ENCODE measurements at places on chromosomes 2 and 18.

DNA sequence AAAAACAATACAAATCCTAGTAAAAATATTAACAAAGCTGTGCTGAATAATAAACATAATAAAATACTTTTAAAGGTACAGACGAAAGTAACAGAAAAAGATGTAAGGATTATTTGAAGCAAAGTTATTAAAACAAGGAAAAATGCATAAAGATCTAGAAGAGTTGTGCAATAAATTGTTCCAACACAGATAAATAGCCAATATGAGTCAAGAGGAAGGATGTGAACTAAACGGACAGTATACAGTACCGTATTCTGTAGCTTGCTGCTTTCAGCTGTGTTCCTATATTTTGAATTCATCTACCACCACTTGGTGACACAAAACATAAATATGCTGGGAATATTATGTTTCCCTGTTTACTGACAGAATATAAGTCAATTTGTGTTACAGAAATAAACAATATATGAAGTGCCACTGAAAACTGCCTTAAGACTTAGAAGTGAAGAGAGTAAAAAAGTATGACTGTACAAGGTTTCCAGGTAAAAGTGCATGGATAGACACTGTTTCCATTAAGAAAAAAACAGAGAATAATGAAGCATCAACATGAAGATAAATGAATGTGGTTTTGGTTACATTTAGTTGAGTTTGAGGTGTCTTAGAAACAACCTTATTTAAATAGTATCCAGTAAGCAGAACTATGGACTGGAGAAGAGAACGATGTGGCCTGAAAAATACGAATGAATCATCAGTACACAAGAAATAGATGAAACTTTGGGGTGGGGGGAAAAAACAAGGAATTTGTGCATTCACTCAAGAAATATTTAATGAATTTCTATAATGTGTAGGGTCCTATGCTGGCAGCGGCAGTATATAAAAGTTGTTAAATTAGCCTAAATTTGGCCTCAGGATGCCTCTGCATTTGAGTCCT is 13.1 kb downstream of the PPP3R1 start:
- no peak for DNase-seq

GRCh38 chr18:40414155-40414754 is 1540.8 kb upstream of the PIK3C3 start:
- no peak for DNase-seq

GRCh38 chr2:88690591-88691338 is 708 bp upstream of the RPIA start:
- DNase-seq = peak; percentile 62

DNA sequence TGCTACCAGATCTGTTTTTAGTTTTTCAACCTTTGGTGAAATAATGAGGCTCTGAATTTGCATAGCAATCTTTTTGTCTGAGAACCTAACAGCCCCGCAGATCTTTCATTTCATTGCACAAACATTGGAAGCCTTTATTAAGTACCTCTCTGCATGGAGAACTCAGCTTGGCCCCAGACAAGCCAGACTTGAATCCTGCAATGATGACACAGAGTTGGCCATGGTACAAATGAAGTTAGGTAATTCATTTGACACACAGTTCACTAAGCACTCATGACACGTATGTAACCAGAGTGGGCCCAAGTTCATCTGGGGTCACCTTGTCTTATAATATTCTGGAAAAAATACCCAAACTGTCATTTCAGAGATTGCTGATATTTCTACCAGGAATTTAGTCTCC is 439.1 kb upstream of the ID2 start:
- no peak for DNase-seq

DNA sequence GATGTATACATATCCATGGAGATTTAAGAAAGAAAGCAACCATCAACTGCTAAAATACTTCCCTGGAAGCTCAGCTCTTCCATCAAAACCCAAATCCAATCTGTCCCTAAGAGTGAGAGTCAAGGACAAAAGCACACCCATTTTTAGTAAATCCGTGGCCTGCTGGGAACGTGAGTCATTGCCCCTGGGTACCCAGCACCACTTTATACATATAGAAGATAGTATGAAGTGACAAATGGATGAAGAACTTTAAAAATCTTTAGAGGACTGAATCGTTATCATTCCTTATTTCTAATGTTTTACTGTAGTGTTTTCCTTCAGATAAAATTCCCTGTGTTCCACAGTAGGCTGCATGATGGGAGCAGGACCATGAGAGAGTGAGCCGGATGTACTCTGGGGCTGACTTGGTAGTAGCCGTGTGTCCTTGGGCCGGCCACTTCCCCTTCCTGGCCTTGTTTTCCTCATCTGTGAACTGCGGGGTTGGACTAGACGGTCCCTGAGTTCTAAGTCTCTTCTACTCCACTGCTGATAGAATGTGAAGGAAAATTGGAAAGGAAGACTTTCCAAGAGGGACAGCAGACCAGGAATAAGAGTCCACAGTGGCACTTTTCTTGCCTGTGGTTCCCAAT is 28.5 kb upstream of the CEP68 start:
- DNase-seq = no peak

DNA sequence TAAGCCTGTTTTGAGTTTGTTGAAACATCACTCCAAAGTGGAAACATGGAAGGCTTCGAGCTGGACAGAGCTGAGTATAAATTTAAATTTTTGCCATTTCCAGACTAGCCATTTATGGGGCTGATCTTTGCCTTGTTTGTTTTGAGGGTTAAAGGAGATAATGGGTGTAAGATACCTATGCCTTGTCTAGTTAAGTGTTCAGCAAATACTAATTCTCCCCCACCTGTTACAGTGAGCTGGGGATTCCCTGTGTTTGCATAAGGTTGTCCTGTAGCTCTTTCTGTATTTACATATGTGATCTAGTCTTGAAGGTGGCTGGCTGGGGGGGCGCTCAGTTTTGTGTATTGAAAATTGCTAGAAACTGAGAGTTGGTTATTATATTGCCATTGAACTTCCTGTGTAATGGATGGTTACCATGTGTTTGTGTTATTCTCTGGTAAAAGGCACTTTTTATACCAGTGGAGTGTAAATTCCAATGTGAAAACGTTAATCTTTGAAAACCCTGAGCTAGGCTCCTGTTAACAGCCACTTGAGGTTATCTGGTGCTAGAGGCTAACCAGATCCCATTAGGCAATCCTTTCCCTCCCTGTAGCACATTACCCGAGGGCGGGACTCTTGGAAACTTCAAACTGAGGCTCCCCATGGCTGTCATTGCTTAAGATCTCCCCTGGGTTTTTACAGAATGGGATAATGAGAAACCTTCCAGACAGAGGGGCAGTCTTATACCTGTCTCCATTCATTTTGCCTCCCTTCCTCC is 26.7 kb downstream of the TANC1 start:
- no peak for DNase-seq

- DNase-seq = no peak
Measured at GRCh38 chr18:53441761-53442414, 782.6 kb downstream of the MBD2 start.

- no peak for DNase-seq
Measured at GRCh38 chr2:124805060-124805459, 780.0 kb downstream of the CNTNAP5 start.

DNA sequence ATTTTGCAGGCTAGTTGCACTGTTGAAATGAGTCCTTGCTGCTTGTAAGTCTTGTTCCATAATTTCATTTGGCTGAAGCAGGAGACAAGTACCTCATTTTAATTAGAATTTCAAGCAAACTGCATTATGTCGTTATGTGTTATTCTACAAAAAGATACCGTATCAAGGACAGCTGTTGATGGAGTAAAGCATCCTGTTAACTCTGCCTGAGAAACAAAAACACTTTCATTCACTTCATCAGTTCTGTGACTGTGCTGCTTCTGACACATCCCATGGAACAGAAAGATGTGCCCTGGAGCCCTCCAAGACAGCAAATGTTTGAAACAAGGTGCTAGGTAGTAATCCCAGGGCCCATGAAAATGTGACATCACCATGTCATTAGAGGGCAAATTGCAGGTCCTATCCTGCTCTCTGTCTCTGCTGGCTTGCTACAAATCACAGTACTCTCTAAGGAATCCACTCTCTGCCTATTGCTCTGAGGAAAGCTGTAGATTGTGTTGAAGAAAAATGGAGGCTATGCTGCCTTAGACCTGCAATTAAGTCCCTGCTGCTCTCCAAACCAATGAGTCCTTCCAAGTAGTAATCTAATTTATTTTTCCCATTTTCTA is 209.7 kb upstream of the PARD3B start:
- DNase-seq = no peak

- DNase-seq = peak; percentile 85
Measured at GRCh38 chr2:217993817-217994463, 8.9 kb downstream of the TNS1 start.

DNA sequence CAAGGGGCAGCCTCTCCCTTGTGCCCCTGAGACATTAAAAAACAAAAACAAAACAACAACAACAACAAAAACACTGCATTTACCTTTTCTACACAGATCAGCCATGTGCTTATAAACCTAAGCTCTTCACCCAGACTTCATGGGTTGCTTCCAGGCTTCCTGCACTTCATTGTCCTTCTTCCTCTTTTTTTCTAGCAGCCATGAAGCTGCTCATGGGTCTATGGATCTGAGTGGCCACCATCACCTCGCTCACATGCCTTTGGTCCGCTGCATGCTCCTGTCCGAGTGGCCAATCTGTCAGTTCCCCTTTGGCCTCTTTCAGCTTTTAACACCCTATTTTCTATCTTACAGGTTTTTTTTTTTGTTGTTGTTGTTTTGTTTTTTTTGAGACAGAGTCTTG is 9.0 kb upstream of the TET3 start:
- DNase-seq = no peak

DNA sequence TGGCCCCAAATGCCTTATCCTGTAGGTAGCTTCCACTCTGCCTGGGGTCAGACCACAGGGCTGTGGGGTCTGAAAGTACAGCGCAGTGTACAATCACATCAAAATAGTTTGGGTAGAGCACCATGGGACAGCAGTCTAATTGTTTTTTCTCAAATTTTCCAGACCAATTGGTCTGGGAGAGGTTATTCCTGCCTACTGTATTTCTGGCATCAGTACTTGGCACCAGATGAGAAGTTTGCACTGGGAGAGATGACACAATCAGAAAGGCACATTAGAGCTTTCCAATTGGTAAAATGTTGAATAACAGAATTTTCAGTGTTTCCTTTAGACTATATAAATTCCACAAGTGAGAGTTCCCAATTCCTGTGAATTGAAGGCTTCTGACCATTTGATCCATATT is 30.9 kb upstream of the LRRTM1 start:
- no peak for DNase-seq

DNA sequence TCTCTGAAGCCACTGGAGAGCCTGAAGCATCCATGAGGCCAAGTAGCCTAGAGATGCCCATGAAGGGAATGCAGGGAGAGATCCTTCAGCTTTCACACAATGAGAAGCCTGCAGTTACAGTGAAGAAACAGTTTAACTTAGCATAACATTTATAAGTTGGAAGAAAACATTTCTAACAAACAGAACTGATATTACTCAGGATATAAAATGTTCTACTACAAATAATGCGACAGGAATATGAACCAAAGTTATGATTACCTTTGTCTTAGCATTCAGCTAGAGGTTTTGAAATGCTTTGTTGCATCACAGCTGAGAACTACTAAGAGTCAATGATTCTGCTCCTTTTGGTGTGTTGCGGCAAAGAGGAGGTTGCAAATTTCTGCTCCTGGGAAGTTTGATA is 6.9 kb upstream of the KYNU start:
- DNase-seq = no peak

- DNase-seq = no peak
Measured at GRCh38 chr2:5387406-5387805, 304.8 kb upstream of the SOX11 start.

GRCh38 chr2:104434318-104434792 is 419.6 kb upstream of the POU3F3 start:
- DNase-seq = no peak

GRCh38 chr2:231376857-231377256 is 18.7 kb upstream of the B3GNT7 start:
- no peak for DNase-seq

- no peak for DNase-seq
Measured at GRCh38 chr2:206736935-206737334, 18.7 kb upstream of the DYTN start.

DNA sequence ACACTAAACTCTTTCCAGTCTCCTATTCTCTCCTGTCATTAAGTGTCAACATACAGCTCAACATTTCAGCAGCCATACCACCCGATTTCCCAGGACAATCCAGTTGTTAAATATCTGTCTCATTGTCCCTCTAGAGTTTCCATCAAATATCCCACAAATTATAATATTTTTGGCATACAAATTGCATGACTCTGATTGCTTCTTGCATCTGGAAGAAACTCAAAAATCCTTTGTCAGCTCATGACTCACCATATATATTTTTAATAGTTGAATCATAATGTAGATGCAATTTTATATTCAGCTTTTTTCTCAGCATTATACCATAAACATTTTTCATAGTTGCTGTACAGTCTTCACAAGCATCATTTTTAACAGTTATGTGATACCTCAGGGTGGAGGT is 7.2 kb downstream of the SLC30A3 start:
- no peak for DNase-seq

DNA sequence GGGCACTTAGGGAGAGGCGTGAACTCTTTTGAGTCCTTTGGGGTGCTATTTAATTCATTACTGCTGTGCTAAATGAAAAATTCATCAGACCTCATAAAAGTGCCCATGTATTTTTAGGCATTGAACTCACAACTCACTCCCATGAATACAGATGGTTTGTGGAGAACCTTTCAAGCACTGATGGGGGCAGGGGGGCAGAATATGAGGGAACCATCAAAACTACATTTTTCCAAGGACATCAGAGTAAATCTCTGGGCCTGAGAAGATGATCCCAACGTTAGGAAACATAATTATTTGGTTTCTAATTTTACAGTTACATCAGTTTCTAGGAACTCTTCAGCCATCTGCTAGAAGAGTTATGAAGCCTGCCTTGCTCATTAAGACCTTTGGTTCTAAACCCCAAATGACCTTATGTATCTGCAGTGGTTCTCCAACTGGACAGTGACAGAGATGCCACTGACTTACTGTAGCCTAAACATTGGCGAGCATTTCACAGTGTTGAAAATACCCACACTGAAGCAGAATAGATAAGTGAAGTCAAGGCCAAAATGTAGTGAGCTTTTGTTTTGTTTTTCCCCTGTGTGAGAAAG is 90.8 kb downstream of the MYO1B start:
- DNase-seq = no peak

- no peak for DNase-seq
Measured at GRCh38 chr2:28362991-28363521, 29.6 kb upstream of the FOSL2 start.

DNA sequence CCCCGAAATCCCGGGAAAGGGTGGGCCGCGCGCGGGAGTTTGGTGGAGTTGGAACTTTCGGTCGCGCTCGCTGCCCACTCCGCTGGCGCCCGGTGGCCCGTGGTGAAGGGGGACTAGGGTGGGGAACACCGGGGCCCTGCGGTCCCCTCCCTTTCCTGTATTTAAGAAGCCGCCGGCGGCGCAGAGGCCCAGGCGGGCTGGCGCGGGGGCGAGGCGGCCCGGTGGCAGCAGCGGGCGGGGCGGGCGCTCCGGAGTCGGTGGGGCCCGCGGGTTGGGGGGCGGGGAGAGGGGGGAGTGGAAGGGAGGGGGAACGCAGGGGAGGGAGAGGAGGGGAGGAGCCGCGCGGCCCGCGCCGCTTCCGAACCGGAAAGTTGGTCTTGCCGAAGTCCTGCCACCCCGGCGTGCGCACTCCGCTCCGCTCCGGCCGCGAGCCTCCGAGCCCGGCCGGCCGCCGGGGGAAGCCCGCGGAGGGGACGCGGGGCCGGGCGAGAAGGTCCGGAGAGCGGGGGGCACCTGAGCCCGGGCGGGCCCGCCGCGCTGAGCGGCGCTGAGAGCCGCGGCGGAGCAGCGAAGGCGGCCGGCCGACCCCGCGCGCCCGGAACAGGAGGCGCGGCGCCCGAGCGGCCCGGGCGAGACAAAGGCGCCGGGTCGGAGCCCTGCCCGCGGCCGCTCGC is 425 bp upstream of the SALL3 start:
- DNase-seq = no peak

Data from sciatic nerve (tissue), 2 donors.